ENCODE measurements at places on chromosomes 2 and 18.

- DNase-seq: no peak
Measured at GRCh38 chr18:50509012-50509411, 50.9 kb upstream of the MAPK4 start.

DNA sequence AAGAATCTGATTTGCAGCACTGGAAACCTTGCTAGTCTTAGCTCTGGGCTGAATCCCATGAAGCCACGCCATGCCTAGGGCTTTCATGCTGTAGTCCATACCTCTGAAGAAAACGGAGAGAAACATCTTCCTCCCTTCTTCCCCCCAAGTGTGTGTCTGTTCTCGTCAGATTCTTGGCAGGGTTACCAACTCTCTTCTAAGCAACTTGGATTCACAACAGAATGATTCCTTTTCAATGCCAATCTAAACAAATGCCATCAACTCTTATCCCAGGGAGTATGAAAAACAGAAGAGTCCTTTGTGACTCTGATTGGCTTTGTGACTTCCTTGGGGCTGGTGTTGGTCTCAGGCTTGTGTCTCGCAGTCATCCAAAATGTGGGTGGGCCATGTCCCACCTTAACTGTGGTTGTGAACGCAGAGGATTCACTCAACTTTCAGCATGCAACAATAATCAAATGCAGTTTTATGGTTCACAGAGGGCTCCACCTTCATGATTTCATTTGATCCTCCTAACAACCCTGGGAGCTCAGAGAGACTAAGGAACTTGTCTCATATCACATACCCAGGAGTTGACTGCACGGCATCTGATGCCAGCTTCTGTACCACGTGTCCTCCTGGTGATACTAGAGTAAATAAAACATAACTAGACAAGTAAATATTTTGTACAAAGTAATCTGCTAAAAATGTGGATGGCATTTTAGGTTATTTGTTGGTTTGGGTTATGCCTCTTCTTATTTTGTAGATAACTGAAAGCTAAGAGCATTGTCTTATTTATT, 186.0 kb upstream of the TNP1 start:
- DNase-seq: no peak

- DNase-seq: no peak
Measured at GRCh38 chr18:23897291-23897690, 117.3 kb upstream of the TTC39C start.

DNA sequence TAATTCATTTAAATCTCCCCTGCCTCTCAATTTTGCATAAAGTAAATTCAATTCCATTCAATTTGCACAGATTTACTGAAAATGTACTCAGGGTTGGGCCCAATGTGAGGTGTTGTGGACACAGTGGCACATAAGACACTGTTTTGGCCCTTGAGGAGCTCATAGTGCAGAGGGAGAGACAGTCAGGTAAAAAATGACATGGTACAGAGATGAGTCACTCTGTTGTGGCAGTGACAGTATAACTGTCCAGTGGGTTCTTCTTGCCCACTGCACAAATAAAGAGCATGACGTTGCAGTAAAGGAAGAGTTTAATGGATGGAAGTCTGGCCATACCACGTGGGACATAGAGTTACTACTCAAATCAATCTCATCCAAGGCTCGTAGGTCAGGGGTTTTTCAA, 400.3 kb upstream of the TRIB2 start:
- DNase-seq: no peak

DNA sequence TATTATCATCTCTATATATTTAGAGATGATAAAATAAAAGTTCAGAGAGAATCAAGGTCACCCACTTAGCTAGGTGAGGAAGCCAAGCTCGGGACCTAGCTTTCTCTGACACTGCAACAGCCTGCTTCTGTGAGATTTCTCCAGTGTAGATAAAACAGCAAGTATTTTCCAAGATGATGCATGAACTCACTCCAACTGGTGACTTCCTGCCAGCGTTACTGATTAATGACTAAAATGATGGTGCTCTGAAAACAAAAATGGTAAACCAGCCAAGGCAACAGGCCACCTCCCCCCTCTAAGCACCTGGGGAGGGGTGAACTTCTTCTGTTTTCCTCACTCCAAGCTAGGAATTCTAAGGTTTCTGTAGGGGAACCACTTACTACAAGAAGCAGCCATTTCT, 510.2 kb upstream of the ID2 start:
- DNase-seq: no peak

- no peak for DNase-seq
Measured at GRCh38 chr2:19733390-19733789, 168.4 kb downstream of the TTC32 start.

DNA sequence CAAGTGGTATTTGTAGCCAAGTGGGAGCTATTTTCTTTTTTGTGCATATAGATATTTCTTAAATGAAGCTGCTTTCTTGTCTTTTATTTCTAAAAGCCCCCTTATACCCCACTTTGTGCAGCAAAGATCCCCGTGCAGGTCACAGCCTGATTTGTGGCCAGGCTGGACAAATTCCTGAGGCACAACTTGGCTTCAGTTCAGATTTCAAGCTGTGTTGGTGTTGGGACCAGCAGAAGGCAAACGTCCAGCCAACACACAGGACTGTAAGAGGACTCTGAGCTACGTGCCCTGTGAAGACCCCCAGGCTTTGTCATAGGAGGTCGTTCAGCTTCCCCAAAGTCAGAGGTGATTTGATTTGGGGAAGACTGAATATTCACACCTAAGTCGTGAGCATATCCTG, 21.9 kb downstream of the FOSL2 start:
- no peak for DNase-seq

DNA sequence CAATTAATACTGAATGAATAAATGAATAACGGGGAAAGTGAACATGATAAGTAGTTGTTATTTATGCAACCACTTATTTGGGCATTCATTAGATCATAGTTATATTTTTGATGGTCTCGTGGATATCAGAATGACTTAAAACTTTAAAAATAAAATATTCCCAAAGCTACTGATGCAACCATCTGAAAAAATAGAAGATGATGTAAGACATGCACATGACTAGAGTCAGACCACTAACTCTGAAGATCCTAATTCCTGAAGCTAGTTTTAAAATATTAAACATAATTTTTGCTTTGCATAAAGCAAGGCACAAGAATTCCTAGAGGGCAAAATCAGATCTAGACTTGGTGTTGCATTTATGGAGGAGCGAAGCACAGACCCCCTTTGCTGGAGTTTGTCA, 616.1 kb downstream of the IRS1 start:
- DNase-seq: no peak

DNA sequence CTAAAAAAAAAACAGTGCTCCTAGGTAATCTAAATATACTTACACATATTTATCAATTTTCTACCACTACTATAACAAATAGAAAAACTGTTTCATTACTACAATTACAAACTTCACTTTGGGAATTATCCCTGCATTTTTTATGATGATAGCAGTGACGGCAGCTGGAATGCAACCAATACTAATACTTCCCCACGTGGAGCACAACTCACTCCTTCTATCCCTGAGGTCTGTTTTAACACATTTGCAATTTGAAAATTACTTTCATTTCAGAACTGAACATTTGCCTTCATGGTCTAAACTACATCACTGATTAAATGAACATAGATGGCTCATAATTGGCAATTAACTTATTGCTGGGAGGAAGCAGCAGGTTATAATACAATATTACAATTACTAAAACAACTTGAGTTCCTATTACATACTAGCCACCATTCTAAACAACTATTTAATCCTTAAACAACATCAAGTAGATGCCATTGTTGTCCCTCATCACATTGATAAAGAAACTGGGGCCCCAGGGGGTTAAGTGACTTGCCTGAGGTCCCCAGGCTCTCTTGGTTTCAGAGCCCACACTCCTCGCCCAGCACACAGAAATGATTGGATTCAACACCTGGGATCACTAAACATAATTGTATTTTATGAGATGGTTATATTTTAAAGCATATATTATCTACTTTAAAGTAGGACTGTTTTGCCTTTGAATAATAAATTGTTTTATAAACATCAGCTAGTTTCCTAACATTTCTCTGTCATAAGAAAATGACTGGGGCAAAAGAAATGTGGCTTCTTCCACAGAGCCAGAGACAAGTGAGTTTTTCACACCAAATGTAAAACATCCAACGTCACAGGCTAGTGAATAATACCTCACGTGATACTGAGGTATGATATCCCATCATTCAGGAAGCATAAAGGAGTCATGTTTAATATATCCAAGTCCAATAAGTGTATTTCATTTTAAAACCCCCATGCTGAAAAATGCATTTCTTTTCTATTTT, 6.2 kb downstream of the COLEC12 start:
- DNase-seq: no peak

DNA sequence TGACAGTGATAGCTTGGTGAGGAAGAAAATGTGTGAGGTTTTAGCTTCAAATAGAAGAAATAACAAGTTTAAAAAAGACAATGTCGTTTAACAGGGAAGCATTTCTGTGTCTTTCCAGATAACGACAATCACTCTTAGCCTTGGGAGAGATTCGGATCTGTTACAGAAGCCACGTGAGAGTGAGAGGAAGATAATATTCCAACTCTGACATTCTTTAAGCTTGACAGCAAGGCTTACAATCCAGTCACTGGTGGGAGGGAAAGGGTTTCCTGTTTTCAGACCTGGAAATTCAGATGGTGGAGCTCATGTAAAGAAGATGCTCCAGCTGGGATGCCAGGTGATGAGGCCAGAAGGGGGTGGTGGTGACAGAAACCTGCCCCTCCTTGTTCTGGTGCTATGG, 30.8 kb downstream of the FBXO48 start:
- DNase-seq: no peak

GRCh38 chr2:120245520-120246332, 6.9 kb upstream of the RALB start:
- DNase-seq: peak; percentile 80

- no peak for DNase-seq
Measured at GRCh38 chr2:9102861-9103662, 99.6 kb upstream of the MBOAT2 start.

- DNase-seq: no peak
Measured at GRCh38 chr2:237161189-237161588, 75.5 kb downstream of the COPS8 start.

DNA sequence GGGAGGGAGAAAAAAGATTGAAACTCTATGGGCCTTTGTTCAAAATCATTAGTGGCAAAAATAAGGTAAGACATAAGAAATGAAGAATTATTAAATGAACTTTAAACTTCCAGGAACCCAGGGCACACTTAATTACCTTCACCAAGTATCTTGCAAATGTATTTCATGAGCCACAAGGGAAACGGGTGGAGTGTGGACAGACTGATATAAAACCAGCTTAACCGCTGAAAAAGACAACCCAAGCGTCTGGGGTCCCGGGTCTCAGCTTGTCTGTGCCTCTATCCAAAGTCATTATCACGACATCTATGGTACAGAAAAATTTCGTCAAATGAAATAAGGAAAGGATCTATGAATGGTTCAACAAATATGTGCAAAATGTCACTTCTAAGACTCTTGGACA, 13.9 kb upstream of the MBOAT2 start:
- no peak for DNase-seq

DNA sequence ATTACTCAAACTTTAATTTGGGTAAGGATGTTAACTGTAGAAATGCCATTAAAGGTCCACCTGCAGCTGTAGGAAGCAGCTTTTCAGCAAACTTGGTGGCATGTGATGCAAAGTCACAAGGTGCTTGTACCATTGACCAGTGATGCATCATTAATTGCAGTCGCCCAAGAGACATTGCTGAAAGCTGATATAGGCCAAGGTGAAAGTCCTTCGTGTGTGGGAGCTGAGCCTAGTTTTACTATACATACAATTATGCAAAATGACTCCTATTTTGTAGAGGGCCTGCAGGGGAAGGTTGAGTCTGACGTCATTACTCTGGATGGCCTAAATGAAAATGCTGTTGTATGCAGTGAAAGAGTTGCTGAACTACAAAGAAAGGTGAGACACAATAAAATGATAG, 40.5 kb downstream of the ALMS1 start:
- DNase-seq: no peak

- DNase-seq: no peak
Measured at GRCh38 chr2:218003981-218004419, 1.2 kb upstream of the TNS1 start.

DNA sequence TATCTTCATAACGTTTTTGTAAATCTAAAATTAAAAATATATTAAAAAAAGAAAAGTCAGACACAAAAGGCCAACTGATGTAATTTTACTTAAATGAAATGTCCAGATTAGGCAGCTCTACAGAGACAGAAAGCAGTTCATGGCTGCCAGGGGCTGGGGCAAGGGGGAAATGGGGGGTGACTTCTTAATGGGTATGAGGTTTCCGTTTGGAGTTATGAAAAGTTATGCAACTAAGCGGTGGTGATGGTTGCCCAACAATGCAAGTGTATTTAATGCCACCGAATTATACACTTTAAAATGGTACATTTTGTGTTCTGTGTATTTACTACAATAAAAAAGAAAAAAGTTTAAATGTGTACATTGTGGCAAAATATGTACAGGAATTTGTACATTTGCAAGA, 70.2 kb upstream of the TEX51 start:
- DNase-seq: no peak

DNA sequence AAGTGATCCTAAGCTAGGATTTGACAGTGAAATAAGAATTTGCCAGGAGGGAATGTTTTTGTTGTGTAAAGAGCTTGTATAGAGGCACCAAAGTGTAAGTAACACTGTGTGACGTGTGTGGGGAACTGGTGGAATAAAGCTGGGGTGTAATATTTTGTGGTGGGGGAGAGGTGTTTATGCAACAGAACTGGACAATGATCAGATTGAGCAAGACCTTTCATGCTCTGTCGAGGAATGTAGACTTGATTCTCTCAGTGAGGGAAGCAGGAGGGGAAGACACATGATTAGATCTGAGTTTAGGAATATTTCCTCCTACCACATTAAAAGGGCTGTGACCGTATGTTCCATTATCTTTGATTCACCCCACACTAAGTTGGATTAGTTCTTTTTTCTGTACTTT, 43.6 kb downstream of the EFEMP1 start:
- no peak for DNase-seq

GRCh38 chr18:79856119-79857007, 58.6 kb downstream of the KCNG2 start:
- no peak for DNase-seq

DNA sequence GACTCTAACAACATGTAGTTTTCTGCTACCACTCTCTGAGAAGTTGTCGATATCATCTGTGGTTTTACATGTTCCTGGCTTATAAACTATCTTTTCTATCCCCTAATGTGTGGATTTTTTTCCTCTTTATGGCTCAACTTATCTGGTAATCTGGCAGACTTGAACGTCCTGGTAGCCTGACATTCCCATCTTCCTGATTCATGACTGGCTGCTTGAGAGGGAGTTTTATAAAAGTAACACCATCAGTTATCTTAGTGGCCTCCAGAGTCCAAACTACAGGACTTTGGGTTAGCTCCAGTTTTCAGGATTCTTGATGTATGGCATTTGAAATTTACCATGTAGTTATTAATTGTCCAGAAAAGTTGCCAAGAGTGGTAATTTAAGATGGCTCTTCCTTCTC, 174.0 kb upstream of the GULP1 start:
- DNase-seq: no peak
